ENCODE measurements at places on chromosomes 4 and X.

GRCh38 chr4:39331191-39331590, 35.0 kb downstream of the RFC1 start:
- no peak for DNase-seq

GRCh38 chr4:70671091-70671490, 4.8 kb upstream of the JCHAIN start:
- no peak for DNase-seq

GRCh38 chr4:123031664-123032063, 109.3 kb upstream of the NUDT6 start:
- no peak for DNase-seq

DNA sequence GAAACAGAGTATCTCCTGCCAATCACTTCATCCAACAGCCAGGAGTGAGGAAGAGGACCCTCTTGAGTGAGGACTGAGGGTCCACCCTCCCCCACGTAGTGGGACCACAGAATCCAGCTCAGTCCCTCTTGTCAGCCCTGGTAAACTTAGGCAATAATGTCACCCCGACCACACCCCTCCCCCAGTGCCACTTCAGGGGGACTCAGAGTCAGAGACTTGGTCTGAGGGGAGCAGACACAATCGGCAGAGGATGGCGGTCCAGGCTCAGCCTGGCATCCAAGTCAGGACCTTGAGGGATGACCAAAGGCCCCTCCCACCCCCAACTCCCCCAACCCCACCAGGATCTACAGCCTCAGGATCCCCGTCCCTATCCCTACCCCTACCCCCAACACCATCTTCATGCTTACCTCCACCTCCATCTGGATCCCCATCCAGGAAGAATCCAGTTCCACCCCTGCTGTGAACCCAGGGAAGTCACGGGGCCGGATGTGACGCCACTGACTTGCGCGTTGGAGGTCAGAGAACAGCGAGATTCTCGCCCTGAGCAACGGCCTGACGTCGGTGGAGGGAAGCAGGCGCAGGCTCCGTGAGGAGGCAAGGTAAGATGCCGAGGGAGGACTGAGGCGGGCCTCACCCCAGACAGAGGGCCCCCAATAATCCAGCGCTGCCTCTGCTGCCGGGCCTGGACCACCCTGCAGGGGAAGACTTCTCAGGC, at the start of the genes CSAG1 and MAGEA12:
Gene CSAG1 (minus strand): TSS at position 461 of the 715 bp plus-strand sequence. CDS start 1,261 bp downstream, outside the sequence.
Gene MAGEA12 (plus strand): TSS at position 497 of the 715 bp plus-strand sequence. CDS start 2,405 bp downstream, outside the sequence.
- DNase-seq: no peak

DNA sequence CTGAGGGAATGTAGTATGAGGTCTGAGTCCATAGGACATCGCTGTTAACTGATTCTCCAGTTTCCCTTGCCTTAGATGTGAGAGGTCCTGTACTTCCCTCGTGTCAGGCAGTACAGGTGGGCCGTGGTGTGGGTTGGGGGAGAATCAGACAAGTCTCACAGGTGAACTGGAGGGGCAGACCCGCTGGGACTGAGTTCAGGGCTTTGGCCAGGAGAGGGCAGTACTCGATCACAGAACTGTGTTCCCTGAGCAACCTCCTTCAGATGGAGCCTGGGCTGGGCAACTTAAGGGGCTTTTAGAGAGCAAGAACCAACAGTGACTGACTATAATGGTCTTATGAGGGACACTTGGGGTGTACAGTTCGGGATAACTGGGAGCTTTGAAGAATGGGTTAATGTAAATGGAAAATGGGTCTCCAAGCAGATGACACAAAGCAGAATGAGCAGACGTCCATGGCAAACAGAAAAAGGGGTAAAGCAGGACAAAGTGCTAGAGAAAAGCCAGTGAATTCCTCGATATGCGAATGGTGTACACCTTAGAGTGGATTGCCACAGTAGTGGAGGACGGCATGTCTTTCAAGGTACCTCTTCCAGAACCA, 83.6 kb downstream of the CCNG2 start:
- DNase-seq: peak; percentile 54

DNA sequence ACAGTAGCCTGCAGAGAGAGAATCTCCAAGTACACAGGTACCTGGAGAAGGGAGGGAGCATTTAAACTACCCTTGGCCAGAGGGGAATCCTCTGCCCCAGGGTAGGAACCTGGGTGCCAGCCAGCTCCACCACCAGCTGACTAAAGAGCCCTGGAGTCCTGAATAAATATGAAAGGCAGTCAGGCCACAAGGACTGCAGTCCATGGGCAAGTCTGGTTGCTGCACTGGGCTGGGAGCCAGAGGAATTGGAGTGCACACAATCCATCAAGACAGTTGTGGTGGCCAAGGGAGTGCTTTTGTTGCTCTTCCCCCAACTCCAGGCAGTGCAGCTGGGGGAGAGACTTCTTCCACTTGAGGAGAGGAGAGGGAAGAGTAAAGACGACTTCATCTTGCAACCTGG, 172.5 kb downstream of the HNRNPD start:
- no peak for DNase-seq

- DNase-seq: no peak
Measured at GRCh38 chrX:153701706-153702105, 14.0 kb downstream of the SLC6A8 start.

DNA sequence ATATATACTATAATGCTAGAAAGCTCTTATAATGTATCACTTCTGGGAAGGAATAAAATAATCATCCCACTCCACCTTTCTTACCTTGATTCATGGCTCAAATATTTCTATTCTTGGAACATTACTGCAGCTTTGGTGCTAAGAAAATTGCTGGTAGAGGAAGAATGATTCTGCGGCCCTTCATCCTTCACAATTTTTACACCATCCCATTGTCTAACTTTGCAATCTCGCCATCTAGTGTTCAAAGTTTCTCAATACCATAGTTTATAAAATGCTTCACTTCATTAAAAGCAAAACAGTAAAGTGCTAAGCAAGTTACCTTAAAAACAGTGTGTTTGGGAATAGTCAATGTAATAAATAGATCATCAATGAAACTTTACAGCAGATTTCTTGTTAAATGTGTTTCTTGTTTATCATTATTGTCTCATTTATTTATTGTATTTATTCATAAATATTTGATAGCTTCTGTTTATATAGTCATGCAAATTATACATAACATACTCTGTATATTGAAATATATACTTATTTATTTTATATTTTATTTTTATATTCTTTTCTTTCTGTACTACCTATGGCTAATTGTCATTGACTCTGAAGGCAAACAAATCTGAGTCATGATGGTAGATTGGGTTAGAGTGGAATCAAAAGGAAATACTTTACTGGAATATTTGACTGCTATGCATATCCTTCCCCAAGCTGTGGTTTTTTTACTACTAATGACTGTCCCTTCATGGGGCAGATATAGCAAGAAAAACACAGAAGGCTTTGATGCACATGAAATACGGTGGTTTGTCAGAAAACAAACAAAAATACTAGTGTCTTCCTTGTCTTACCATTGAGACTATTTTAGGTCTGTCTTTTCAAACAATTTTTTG, 390.7 kb downstream of the MAPK10 start:
- DNase-seq: no peak

GRCh38 chr4:80208610-80209339, 11.5 kb downstream of the PRDM8 start:
- DNase-seq: no peak

DNA sequence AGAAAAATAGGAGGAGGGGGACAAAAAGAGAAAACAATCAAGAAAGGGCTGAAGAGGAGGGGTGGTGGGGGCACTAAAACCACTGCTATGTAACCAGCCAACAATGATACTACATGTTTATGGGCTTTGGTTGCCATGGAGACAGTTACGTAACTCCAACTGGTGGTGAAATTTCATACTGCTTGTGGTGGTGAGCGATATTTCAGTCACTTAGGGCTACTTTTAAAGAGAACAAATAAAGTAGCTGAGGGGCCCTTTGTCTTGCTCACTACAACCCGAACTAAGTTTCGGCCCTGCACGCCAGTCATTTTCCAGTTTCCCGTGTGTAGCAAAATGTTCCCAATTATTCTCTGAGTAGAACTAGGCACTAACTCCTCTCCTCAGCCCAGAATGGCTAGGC, 275.2 kb upstream of the EDA2R start:
- no peak for DNase-seq

GRCh38 chr4:8459867-8460445, 19.4 kb downstream of the TRMT44 start:
- DNase-seq: no peak

- DNase-seq: no peak
Measured at GRCh38 chr4:136400829-136401228, 1131.5 kb downstream of the PCDH18 start.

DNA sequence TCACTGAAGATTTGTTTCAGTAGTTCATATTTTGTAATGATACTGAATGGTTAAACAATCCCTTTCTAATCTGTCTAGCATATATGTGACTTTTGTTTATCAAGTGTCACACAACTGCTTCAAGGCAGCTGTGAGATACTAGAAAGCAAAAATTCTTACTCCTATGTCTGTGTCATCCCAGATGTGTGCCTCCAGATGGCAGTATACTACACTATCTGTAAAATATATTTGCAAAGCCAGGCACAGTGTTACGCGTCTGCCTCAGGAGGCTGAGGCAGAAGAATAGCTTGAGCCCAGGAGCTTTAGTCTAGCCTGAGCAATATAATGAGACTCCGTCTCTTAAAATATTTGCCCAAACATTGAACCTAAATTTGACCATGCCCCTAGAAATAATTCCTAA, 4.0 kb downstream of the NUDT10 start:
- DNase-seq: peak; percentile 4

DNA sequence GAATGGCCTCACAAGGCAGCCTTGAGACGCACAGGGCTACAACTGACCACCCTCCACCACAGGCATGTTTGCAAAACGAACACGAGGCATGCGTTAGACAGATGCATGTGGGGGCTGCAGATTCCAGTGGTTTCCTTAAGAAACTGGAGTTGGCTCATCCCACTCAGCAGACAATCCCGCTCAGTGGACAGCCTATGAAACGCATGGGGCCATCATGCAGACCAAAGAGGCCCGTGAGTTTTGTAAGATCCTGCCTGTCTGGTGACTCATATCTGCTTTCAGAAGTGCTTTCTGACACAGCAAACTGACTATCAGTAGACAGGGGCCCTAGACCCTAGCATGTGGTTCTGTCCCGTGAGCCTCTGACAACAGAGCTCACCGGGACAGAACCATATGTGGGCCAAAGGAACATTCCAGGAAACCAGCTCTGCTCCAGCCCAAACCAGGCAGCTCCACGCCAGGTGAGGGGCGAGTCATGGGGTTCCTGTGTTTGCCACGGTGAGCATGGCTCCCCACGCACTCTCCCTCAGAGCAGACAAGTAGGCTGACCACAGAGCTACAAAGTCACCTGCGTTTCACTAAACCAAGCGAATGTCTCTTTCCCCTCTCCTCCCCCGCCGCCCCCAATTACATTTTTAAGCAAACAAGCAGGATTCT, 74.4 kb downstream of the MTMR1 start:
- no peak for DNase-seq

DNA sequence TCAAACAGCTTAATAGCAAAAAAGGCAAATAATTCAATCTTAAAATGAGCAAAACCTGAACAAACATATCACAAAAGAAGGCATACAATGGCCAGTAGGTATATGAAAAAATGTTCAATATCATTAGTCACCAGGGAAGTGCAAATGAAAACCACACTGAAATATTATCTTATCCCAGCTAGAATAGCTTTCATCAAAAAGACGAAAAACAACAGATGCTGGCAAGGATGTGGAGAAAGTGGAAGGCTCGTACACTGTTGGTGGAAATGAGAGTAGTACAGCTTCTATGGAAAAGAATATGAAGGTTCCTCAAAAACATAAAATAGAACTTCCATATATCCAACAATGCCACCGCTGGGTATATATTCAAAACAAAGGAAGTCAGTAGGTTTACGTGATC, 29.3 kb upstream of the ANXA10 start:
- DNase-seq: no peak

- DNase-seq: no peak
Measured at GRCh38 chr4:60729194-60729593, 470.9 kb upstream of the ADGRL3 start.

- DNase-seq: no peak
Measured at GRCh38 chr4:6550821-6551220, 24.2 kb upstream of the MAN2B2 start.

- DNase-seq: no peak
Measured at GRCh38 chr4:3227878-3228675, 20.9 kb upstream of the MSANTD1 start.

GRCh38 chrX:150476164-150476699, 92.2 kb upstream of the MTM1 start:
- no peak for DNase-seq

DNA sequence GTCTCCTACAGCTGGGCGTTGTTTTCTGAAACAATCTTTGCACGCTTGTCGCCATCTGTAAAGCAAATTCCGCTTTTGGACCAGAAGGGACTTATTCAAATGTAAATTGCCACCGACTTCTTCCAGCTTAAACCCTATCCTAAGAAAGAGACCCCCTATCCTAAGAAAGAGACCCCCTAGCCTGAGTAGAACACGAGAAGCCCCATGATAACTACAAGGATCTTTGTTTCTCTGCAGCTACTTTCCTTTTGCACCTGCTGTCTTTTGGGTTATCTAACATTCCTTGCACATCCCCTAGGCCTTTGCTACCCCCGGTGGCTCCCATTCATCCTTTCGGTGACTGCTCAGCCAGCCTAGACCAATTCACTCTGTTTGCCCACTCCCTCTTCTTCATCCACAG, 536.0 kb upstream of the PRKX start:
- no peak for DNase-seq

GRCh38 chrX:33109858-33110257, 101.5 kb downstream of the DMD start:
- DNase-seq: no peak

- DNase-seq: no peak
Measured at GRCh38 chrX:41732260-41732659, 8.3 kb downstream of the GPR82 start.

DNA sequence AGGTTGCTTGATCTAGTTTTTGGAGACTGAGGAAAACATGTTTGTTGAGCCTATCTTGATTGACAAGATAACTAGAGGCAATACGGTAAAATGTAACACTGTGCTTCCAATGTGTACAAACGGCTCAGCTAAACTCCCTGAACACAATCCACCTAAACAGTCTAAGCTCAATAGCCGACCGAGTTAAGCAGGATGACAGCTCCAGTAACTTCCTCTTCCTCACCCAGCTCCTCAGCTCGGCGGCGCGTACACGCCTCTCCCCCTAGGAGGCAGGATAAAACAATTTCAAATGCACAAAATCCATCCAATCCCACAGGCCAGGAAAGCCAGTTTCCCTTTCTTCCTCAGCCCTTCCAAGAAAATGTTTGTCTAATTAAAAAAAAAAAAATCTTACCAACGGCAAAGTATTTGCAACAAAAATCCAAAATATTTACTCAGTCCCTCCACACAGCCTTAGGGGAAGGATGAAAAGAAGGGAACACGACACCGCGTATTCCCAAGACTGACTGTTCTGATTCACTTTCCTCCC, 1.0 kb downstream of the CNOT6L start:
- DNase-seq: peak; percentile 36

GRCh38 chrX:15335135-15336022, at the start of gene PIGA:
Gene PIGA, minus strand, starts transcription at chrX:15335523. Its CDS starts 3,593 bp downstream, at chrX:15331930.
- peak; percentile 86 for DNase-seq

DNA sequence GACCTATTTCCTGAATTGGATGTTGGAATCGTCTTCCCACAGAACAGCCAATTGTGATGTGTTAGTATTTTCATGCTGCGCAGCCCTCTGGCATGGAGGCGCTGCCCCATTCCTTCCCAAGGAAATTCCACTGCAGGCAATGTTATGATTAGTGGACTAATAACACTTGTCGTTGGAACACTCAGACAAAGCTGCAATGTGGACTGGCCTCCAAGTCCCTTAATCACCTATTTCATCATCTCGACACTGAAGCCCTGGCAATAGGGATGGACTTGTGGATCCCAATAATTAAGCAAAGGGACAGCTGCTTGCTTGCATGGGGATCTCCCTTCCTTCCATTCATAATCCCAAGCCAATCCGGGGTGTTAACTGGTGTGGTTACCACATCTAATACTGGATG, 78.8 kb upstream of the PLAC1 start:
- DNase-seq: no peak

- no peak for DNase-seq
Measured at GRCh38 chr4:6692806-6693205, 872 bp upstream of the S100P start.
